ENCODE measurements at places on chromosomes 6 and 20.
A peak's percentile ranks its signal among the peaks of the same experiment; 100 is the strongest.

GRCh38 chr6:139882977-139883728 is 508.7 kb upstream of the CITED2 start:
- no peak for DNase-seq

DNA sequence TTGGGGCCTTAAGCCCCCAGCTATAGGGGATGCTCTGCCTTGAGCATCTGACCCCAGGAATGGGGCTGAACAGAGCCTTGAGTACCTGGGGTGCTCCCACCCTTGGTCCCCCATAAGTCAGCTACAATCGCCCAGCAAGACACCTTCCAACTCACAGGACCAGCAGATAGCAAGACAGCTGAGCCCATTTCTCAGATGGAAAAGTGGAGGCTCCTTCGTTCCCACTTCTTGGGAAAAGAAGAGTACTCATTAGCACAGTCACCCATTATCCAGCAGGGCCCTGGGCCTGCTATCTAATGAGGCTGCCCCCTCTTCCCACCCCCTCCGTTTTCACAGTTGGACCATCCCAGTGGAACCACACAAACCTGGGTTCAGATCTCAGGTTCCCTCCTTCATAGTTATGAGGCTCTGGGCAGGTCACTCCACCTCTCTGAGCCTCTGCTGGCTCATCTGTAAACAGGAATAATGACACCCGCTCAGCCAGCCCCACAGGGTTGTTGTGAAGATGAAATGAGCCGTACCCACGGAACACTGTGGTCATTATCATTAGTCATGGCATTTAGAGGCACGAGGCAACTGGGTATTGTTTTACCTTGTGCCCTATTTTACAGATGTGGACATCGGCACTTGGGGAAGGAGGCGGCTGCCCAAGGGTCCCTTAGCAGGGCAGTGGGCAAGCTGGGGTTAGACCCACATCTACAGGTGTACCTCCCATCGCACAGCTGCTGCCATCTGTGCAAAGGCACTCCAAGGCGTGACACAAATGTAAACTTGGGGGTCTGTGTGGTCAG is 4.5 kb downstream of the LPIN3 start:
- DNase-seq = no peak

GRCh38 chr20:9040863-9041524 is 27.9 kb upstream of the PLCB4 start:
- DNase-seq = no peak

- no peak for DNase-seq
Observed at GRCh38 chr6:24888715-24889370, 46.9 kb downstream of the RIPOR2 start.

GRCh38 chr20:31751126-31751525 is 12.0 kb downstream of the TPX2 start:
- DNase-seq = no peak

DNA sequence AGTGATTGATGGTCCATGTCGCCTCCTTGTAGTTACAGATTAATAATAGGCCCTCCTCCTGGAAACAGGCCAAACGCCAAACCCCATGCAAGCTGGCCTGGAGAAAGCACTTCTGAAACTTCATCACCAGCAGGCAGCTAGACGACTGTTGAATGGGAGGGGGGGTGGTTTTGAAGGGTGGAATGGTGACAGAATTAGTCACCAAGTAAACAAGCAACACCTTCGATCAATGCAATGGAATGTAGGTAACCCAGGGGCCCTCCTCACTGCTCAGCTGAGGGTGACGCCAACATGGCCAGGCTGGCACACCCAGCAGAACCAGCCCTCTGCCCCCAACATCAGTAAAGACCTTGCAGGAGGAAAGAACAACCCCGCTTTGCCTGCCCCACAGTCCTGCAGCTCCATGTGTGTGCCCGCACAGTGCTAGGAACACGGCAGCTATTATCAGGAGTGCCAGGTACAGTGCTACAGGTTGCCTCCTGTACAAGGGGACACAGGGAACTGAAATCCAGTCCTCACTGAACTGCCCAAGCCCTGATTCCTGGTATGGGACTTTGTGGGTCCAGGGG is 2.7 kb downstream of the BCAS1 start:
- no peak for DNase-seq

- no peak for DNase-seq
Observed at GRCh38 chr6:75551367-75551952, 50.2 kb upstream of the SENP6 start.

- DNase-seq = no peak
Observed at GRCh38 chr6:16969699-16970655, 131.9 kb upstream of the STMND1 start.

DNA sequence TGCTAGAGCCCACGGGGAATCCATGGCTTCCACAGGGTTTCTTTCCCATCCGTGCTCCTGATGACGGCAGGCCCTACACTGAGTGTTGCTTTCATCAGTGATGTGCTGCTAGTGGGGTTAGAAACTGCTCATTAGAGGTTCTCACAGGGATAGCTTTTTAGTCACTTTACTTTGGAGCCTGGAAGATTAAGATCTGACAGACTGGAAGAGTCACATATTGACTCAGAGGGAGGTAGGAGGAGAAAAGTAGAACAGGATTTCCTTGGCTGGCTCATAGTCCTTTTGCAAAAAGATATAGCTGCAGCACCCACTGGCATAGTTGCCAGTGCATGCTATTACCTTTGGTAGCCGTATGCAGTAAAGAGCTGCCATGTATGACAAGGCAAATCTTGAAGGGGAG is 890.3 kb downstream of the C6orf118 start:
- no peak for DNase-seq

- no peak for DNase-seq
Observed at GRCh38 chr20:44247131-44247571, at the start of gene GDAP1L1. GDAP1L1 (plus strand) TSS chr20:44247308; CDS start chr20:44247335, 27 bp downstream.

DNA sequence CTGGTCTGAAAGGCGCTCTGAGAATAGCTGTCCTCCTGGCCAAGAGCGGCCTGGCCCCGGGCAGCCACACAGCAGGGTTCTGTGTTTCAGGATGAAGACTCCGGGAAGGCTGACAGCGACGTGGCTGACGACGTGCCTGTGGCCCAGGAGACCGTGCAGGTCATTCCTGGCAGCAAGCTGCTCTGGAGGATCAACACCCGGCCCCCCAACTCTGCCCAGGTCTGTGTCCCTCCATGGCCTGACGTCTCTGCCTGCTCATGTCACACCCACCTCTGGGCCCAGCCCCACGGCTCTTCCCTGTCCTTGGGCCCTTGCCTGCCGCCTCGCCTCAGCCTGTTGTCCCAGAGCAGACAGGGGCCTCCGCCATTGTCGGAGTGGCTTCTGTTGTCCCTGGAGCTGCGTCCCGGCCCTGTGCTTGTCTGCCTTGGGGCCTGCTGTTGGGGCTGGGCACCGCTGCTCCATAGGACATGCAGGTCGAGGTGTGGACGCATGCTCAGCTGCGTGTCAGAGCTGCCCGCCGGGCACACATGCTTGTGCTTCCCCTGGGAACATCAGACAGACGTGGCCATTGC is 16.2 kb upstream of the ADRM1 start:
- DNase-seq = no peak

DNA sequence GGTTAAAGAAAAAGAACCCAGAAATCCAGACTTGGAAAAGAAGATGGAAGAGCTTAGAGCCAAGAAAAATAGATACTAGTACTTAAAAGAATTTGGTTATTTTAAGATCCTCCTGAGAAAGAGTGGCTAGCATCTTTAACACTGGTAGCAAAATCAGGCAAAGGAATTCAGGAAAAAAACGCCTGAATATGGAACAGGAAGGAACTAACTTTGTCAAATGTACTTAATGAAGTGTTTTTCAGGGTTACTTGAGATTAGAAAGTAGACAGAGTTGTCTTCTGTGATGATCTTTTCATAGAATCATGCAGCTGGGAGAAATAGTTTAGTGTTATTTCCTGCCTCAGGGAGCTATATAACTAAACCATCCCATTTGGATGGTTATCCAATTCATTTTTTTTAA is 50.8 kb upstream of the SASH1 start:
- DNase-seq = no peak

GRCh38 chr6:160030103-160030502 is 61.2 kb downstream of the IGF2R start:
- DNase-seq = peak; percentile 88

GRCh38 chr6:156651486-156651885 is 125.7 kb upstream of the ARID1B start:
- no peak for DNase-seq

DNA sequence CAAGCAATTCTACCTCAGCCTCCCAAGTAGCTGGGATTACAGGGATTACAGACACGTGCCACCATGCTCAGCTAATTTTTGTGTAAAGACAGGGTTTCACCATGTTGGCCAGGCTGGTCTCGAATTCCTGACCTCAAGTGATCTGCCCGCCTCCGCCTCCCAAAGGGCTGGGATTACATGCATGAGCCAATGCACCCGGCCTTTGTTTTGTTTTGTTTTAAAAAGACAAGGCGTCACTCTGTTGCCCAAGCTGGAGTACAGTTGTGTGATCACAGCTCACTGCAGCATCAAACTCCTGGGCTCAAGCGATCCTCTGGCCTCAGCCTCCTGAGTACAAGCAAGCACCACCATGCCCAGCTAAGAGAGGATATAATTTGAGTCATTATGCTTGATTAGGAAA is 5.4 kb downstream of the SERINC3 start:
- DNase-seq = no peak

DNA sequence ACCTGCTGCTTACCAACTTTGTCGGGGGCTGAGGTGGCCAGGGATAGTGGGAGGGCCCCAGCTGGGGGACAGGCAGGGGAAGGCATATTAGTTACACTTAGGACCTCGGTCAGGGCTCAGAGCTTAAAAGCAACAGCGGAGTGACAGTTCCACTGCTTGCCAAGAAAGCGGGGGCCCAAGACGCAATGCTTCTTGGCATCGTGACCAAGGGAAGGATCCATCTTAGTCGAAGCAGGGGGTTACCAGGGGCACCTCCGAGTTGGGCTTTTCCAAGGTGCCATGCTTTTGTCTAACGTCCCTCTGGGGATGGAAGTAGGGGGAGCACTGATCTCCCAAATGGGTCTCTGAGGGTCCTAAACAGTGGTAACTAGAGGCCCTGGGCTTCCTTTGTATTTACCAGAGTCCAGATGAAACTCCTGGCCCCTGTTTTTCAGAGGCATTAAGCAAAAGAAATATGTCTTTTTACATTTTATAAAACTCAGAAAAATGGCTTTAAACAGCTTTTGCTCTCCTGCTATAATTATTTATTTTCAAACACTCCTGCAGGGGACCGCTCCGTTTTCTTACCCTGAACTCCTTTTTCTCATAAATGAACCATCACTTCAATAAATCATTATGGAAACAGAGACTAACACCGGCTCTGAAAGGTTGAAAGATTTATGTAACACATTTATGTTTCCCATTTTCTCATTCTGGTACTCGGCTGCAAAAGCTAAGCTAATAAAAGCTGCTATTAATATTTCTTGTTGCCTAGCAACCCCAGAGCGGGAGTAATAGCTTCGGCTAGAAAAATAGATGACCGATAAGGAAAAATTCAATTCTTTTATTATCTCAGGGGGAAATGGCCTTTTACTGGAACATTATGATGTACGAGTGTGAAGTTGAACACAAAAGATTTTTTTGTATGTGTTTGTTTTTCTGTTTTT is 100.4 kb downstream of the TOX2 start:
- DNase-seq = peak; percentile 59

DNA sequence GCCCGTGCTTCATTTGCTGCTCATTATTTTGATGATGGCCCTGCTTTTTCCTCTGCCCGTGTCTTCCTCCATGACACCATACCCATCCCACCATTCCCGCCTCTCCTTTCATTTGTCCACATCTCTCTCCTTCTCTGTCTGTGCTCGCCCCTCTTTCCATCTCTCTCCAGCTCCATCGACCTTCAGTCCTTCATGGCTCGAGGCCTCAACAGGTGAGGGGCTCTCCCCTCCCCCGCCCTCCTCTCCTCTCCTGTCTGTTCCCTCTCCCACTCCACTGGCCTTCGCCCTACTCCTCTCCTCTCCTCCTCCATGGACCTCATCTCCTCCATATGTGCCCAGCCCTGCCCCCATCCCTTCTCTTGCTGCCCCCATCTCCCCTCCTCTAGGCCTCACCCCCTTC is 12.1 kb upstream of the ZBTB9 start:
- no peak for DNase-seq

- no peak for DNase-seq
Observed at GRCh38 chr6:143107911-143108761, 47.4 kb downstream of the AIG1 start.

- DNase-seq = no peak
Observed at GRCh38 chr6:142518761-142519160, 217.0 kb downstream of the ADGRG6 start.

DNA sequence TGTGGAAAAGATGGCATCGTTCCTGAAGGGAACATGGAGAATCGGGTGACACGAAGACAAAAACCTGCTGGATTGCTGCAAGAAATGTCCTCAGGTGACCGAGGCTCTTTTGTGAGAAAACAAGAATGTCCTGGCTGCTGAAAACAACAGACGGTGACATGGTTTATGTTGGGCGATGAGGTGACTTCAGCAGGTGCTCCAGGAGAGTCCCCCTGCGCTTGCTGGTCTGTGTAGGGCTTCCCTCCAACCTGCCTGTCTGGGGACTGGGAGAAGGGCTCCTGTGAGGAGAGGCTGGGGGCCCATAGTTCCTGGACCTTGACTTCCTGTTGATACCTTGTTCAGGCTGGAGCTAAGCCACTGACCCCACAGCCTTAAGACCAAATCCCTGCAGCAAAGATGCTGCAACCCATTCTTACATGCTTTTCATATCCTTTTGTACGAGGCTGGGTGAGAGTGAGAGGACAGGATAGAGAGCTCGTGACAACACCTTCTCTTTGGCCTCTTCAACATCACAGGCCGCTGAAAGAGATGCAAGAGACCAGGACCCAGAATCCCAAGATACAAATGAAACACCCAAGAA is 134.8 kb downstream of the CD83 start:
- no peak for DNase-seq

GRCh38 chr20:24964506-24964840 is 15.4 kb downstream of the CST7 start:
- DNase-seq = no peak

- no peak for DNase-seq
Observed at GRCh38 chr20:50305636-50306477, 115.2 kb downstream of the CEBPB start.

DNA sequence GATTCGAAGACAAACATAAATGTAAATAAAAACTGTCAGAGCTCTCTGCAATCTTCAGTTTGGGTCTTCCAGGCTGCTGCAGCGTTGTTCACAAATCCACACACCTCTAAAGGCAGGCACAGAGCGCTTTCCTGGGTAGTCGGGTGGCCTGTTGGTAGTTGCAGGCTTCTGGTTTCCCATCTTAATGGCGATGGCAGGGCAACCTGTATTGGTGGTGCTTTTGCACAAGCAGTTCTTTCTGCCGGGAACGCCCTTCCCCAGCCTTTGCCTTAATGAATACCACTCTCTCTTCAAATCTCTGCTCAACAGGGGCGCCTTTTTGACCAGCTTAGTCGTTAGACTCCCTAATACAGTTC is 723 bp upstream of the IFT52 start:
- peak; percentile 46 for DNase-seq

- DNase-seq = no peak
Observed at GRCh38 chr6:16576451-16577368, 184.6 kb downstream of the ATXN1 start.

DNA sequence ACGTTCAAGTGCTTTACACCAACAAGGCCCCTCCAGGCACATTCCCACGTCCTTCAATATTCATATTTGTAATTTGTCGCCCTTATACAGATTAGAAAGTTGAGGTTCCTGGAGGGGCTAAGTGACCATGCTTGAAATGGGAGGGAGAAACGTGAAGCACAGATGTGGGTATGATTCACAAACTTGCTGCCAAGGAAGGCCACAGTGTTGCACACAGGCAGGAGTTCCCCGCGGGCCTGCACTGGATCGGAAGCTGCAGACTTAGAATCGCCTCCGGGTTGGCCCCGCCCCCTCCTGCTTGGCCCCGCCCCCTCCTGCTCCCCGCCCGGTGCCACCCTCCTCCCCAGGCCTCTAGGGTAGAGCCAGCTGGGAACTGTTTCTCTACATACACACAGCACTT is 58.2 kb upstream of the QKI start:
- DNase-seq = peak; percentile 75

Measured in testis (tissue), 5 donors.